ENCODE measurements at places on chromosomes 11 and 22.

- DNase-seq = no peak
Measured at GRCh38 chr22:20264614-20265452, 3.3 kb downstream of the RTN4R start.

DNA sequence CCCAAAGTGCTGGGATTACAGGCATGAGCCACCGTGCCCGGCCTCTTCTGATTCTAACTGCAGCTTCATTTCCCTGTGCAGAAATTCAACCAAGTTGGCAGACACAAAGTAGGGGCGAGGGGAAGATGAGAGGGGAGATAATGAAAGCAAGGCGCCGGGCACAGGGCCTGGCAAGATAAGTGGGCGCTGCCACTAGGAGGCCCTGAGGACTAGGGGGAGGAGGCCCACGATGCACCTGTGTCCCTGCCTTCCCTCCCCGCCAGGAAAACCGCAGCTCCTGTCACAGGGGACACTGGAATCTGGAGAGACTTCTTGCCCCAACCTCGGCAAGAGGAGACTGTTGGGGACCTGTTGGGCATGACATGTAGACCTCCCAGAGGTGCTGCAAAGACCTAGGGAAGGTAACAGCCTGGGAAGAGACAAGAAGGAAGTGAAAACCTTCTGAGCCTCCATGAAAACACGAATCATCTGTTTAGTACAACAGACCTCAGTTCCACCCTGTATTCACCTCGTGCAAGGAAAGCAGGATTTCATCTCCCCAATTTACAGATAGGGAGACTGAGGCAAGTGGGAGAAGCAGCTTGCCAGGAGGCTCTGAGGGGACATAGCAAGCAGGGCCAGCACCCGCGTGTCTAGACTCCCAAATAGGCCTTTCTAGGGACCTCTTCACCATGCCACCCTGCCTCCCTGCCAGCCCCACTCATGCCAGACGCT is 3.1 kb upstream of the LGALS1 start:
- DNase-seq = no peak

- DNase-seq = no peak
Measured at GRCh38 chr11:78065203-78065602, 1.5 kb downstream of the THRSP start.

GRCh38 chr11:6637871-6638270 is 17.7 kb downstream of the DCHS1 start:
- peak; percentile 25 for DNase-seq

All from amniotic epithelial cell (primary cell).